ENCODE measurements at places on chromosomes 3 and 15.

DNA sequence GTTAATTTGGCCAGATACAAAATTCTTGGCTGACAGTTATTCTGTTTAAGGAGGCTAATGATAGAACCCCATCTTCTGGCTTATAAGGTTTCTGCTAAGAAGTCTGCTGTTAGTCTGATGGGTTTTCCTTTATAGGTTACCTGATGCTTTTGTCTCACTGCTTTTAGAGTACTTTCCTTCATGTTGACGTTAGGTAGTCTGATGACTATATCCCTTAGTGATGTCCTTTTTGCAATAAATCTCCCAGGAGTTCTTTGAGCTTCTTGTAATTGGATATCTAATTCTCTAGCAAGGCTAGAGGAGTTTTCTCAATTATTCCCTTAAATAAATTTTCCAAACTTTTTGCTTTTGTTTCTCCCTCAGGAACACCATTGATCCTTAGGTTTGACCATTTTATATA, 114.1 kb upstream of the CDIN1 start:
- no peak for DNase-seq

GRCh38 chr3:36894914-36895313, 49.9 kb downstream of the TRANK1 start:
- DNase-seq = no peak

- DNase-seq = no peak
These were observed 27.6 kb downstream of the ZNF860 start for GRCh38 chr3:32009101-32009500.

DNA sequence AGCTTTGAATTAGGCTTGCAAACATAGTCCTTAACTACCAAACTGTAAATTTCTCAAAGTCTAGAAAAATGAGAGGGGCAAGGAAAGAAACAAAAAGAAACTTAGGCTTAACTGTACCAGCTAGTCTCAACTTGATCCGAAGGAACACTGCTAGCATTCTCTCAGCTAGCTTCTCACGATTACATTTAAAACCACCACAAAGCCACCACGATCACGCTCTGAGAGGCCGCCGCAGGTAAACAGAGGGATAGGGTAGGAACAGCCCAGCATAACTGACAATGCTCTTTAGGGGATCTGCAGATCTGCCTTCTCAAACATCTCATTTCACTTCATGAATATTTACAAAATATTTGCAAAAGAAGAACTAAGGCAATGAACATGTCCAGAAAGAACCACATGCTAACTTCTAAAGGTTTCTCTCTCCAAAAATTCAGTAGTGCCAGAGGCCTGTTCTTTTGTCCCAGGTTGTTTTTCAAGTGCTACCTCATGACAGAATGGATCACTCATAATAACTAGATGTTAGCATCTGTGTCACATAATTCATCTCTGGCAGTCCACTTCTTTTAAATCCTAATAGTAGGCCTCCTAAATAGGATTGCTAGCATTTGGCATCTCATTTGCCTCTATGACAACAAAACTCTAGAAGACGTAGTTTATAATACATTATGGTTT, 18.9 kb downstream of the VGLL4 start:
- no peak for DNase-seq

DNA sequence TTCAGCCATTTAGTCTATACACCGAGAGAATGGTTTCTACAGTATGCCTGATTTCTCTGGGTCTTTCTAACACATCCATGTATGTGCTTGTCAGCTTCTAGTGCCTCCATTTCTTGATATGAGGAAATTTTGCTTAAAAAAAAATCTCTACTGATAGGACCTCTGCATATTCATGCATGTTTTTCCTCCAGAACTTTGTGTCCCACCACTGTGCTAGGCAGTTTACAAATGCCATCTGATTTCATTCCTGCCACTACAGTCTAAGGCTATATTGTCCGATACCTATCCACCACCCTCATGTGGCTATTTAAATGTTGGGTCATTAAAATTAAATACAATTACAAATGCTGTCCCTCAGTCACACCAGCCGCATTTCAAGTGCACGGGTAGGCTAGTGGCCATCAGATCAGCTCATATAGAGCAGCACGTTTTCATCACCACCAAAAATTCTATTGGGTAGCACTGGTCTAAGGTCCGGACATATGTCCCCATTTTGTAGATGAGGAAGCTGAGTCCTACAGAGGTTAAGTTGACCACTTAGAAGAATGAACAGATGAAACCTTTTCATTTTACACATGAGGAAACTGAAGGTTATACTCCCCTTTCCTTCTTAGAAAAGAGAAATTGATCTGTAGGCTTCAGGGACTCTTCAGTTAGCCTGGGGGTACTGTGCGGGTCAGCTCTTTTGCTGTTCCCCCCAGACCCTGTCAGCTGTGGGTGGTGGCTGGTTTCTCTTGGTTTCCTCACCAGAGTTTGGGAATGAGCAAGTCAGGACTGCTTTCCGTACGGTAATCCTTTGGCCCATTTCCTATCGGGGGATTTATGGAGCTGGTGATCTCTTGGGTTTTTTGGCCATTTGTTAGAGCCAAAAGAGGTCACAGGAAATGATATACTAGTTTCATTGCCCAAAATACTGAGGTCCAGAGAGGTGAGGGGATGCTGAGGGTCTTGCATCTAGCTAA, 56.5 kb downstream of the SMAD3 start:
- DNase-seq = no peak

- no peak for DNase-seq
These were observed 90.8 kb upstream of the CMC1 start for GRCh38 chr3:28150465-28151206.

DNA sequence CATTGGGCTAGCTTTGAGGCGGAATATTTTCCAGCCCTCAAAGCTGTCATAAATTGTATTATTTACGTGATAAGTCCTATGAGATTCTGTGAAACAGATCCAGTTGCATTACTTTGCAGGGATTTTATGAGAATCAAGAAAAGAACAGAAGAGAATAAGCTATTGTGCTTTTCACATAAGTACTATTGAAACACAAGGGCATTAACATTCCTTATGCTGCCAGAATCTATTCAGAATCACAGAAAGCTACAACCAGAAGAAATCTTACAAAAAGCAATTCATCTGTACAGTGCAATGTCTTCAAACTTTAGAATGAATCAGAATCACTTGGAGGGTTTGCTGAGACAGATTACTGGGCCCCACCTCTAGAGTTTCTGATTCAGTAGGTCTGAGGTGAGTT, 10.6 kb upstream of the CACNA1D start:
- no peak for DNase-seq

DNA sequence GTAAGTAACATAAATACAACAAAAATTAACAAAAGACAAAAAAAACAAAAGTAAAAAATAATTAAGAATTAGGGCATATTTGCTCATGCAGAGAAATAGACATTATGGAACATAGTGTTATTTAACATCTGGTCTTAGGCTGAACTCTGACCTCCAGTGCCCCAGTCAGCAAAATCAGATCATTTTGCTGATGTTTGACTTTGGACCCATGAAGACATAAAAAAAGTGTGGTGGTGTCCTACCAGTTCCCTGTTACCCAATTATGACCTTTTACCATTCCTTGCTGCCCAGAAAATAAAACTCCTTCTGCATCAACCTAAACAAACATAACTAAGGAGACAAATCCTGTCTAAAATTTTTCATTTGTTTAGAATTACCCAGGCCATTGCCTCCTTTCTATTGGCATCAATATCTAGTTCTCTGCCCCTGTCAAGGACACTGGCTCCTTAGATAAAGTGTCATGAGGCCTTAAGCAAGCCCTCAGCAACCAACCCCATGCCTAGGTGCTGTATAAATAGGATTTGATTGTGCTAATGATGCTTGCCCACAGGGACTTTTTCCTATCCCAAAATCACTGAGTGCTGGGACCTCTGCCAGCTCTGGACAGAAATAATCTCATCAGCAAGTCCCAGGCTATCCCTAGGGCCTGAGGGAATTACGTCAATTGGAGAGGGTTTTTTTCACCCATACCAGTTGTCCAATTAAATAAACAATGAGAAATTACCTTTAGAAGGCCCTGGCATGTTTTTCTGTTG, 334.5 kb upstream of the UMPS start:
- no peak for DNase-seq

- no peak for DNase-seq
These were observed 109.8 kb upstream of the SLC6A11 start for GRCh38 chr3:10706156-10706739.

DNA sequence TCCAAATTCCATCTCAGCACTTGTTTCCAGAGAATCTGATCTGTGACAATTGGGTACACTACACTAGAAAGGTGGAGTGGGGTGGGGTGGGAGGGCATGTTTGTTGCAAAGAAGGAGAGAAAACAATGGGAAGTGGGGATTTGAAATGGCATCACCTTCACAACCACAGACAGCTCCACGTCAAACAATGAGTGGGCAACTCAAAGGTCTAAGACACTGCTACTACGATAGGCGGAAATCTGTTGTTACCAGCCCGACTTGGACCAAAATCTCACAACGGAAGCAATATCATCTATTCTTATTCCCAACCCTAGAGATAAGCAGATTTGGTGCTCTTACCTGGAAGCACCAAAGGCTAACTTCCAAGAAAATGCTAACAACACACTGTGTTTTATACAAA, 3.3 kb downstream of the CYP19A1 start:
- no peak for DNase-seq

DNA sequence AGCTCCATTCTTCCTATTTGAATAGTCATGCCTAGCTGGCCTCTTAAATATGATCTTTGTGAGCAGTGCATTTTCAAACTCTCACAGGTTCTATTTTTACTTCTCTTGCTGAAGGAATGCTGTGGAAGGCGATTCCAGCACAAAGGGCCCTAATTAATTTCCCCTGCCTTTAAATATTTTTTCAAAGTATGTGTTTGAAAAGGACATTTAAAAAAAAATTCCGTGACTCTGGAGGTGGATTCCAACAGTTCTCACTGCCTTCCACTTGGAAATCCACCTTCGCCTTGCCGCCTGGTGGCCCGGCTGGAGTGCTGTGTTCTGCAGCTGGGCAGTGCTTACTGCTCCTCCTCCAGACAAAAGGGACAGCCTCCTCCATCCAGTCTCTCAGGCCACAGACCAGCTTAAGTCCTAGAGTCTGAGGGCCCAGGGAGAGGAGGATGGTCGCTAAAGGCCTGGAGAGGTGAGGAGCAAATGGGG, 61.5 kb upstream of the CORO2B start:
- no peak for DNase-seq

DNA sequence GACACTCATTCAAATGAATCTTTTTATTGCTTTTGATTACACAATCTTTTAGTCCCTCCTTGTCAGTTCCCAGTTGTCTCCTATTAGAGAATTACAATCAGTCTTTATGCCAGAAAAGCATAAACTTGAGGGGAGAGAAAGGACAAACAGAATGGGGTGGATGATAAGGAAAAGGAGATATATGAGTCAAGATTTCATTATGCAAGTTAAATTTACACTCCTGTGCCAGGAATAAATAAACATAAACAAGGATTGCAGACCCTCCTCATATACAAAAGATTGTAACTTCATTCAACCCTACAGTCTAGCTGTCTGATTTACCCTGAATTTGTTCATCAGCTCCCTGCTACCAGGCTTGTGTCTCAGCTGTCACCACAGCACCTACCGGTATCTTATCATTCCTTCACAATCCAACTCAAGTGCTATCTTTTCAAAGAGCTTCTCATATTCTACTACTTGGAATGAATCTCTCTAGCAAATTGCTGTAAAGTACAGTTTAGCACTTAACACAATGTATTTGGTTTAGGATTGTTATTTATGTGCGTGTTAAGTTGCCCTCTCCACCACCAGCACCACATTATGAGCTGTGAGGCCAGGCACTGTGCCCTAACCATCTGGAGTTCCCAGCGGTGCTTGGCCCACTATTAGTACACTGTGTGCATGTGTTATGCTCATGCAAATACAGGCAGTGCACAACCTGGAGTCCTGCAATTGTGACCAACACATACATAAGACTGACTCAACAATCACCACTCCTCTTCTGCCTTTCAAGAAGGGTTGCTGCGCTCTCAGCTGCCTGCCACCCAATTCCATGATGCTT, 504.1 kb downstream of the TBL1XR1 start:
- DNase-seq = no peak

DNA sequence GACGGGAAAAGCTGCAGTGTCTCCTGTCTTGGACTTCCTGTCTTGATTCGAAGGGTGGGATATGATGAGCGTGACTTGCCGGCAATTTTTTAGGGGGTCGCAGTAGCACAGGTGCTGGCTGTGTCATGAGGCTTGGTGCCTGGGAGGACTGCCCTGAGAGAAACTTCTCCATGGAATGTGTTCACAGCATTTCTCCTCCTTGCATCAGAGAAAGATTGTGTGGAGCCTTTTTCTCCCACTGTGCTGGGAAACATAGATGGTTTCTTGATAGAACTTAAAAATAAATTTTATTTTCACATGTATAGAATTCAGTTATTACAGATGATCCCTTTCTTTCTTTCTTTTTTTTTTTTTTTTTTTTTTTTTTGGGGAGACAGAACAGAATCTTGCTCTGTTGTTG, 121.4 kb downstream of the KLHL25 start:
- DNase-seq = no peak

GRCh38 chr3:134034005-134034785, 4.5 kb upstream of the SLCO2A1 start:
- DNase-seq = no peak

DNA sequence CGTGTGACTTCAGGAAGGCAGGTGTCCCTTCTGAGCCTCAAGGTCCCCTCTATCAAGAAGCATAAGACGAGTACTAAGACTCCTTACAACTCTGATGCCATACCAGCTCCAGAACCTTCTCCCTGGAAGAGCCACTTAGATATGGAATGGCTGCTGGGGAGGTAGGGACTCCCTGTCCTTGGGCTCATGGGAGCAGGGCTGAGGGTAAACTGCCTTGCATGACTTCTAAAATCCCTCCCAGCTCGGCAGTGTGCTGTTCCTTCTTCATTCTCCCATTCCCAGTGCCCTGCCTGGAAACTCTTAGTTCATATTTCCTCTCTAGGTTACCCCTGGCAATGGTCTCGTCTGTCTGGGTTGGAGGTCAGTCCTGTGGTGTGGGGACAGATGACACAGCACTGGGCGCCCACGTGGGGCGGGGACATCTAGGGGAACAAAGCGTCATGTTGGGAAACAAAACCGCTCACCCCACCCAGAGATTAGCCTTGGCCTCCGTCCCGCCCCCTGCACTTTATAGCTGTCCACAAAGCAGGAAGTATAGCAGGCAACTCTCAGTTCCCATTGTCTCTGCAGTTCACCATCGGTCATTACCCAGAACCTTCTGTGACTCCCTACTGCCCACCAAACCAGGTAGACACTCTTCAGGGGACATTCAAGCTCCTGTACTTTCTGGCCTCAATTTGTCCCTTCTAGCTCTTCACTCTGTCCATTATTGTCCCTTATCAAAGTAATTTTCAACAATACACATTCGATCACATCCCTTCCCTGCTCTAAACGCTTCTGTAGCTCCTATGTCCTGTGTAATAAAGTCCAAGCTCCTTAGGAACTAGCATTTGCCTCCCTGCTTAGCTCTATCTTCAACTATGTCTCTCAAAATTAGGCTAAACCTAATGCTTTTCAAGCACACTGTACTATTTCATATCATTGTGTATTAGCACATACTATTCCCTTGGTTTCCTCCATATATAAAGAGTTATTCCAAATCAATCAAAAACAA, 73.8 kb downstream of the IQSEC1 start:
- DNase-seq = no peak

Data from T-helper 2 cell treated with Interferon-gamma antibody and Interleukin-4, amounts not matched to agents 5 μg/mL and 100 μg/mL, for 36 hours (primary cell).